ENCODE measurements at places on chromosomes 5 and 9. TPM values are rescaled to one million over a fixed set of nuclear protein-coding genes. Genes with fewer than 3 reads are reported as not detected.

DNA sequence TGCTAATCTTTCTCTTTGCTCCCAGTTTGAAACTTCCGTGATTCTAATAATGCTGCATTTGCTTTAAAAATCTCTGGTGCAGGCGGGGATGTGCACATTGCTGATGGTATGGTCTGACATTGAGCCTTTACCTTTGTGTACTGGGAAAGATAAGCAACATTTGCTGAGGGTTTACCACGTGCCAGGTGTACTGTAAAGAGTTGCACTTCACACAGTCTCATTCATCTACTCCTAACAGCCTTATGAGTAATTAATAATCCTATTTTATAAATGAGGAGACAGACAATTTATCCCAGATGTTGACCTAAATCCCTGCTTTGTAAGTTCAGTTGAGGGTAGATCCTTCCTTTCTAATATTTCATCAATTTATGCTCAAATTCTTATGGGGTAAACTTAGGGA lies 726 bp upstream of the ADGRV1 start:
- DNase-seq: no peak

DNA sequence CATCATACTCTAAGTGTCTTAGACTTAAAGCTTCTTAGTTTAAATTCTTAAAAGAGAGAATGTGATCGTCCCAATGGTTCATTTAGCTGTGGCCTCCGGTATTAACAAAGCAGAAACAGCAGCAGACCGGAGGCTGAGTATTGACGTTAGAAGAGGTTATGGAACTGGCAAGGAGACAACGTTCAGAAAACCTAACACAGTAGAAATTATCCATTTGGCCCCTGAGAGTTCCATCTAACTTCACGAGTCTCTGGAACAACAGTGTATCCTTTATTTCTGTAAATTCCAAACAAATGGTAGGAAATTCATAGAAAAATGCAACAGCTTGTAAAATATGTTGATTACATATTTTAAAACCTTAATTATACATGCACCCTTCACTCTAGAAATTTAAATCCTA lies 107.3 kb upstream of the PTGER4 start:
- DNase-seq: peak; percentile 32

GRCh38 chr5:88390481-88390880 lies 121.8 kb upstream of the TMEM161B start:
- no peak for DNase-seq

Gene ENG
- polyA plus RNA-seq: 44.9 TPM

Gene RORB
- 0.15 TPM for polyA plus RNA-seq

Gene IL3
- not detected for polyA plus RNA-seq

DNA sequence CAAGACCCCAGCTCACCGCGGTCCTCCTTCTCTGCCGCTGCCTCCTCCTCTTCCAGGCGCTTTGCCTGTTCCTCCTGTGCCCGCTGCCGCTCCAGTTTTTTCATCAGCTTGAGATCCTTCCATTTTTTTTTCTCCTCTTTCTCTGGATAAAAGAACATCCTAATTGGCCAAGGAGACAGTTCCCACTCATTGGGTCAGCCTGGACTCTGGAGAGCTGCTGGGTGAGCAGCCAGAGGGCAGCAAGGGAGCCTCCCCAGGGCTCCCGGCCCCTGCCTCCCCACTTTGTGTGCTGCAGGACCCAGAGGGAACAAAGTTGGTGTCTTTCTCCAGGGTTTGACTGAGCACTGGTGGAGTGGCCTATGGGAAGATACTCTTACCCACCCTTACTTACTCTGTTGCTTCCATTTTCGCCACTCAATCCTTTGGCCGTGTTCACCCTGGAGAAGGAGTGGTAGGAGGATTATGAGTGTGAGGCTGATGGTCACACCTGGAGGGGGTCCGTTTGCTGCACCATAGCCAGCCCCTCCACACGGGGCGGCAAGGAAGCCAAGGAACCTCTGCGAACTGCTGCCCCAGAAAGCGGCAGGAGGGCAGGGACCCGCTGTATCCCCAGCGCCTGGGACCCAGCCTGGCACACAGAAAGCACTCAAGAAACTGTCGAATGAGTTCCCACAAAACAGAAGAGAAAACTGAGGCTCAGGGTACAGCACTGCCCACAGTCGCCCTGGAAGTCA lies 708 bp downstream of the SPOUT1 start:
- no peak for DNase-seq

All from muscle of arm (tissue), 14 donors.